Lung microvascular endothelial cell (primary cell): ENCODE measurements at places on chromosomes 13 and 19.

GRCh38 chr13:23808803-23809202 lies 80.4 kb downstream of the MIPEP start:
- no peak for DNase-seq

- DNase-seq: no peak
Observed at GRCh38 chr13:86841264-86841663, 829.9 kb upstream of the SLITRK5 start.

GRCh38 chr19:38173291-38174041 lies 50.6 kb downstream of the DPF1 start:
- peak; percentile 89 for DNase-seq

- DNase-seq: no peak
Observed at GRCh38 chr19:10815007-10815536, 20.9 kb downstream of the TMED1 start.

DNA sequence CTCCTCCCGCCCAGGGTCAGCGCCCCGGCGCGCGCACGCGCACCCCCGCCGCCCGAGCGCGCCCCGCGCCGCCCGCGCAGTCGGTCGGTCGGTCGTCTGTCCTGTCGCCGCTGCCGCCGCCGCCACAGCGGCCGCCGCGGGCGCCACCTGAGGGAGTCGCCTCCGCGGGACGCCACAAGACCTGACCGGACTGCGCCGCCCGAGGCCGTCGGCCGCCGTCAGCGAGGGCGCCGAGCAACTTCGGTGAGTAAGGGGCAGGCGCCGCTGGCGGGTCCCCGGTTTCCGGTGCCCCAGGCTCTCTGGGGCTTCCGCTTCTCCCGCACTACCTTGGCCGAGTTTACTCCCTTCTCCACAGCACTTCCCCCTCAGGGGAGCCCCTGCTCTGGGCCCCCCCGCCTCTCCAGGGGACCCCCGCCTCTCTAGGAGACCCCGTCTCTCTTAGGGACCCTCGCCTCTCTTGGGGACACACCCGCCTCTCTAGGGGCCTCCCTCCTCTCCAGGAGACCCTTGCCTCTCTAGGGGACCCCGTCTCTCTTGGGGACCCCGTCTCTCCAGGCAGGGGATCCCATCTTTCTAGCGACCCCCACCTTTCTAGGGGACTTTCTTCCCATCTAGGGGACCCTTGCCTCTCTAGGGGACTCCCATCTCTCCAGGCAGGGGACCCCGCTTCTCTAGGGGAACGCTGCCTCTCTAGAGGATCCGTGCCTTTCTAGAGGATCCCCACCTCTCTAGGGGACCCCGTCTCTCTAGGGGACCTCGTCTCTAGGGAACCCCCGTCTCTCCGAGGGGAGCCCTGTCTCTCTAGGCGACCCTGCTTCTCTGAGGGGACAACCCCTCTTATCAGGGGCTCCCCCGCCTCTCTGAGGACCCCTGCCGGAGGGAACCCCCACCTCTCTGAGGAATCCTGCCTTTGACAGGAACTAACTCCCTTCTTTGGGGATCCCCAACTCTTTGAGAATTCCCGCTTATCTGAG lies 19.3 kb upstream of the GATAD2A start:
- DNase-seq: no peak

DNA sequence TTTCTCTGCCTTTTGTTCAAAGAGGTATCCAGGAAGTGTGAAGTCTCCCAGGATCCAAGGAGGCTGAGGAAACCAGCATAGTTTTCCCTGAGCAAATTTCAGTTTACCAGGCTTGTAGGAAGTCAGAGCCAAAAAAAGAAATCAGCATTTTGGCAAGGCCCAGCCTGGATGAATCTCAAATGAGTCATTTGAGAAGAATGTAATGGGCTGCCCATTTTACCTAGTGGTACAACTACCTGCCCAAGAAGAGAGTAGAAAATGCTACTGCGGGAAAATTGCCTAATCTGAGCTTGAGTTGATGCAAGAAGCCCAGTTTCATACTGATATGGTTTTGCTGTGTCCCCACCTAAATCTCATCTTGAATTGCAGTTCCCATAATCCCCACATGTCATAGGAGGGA lies 284.1 kb upstream of the ZNF507 start:
- no peak for DNase-seq

GRCh38 chr19:24032651-24033050 lies 54.3 kb upstream of the ZNF254 start:
- DNase-seq: no peak

GRCh38 chr13:110358381-110358780 lies 51.3 kb downstream of the COL4A2 start:
- DNase-seq: no peak
